ENCODE measurements at places on chromosomes 13 and 19.

- no peak for DNase-seq
Observed at GRCh38 chr13:55887561-55887960, 1253.2 kb upstream of the PRR20A start.

DNA sequence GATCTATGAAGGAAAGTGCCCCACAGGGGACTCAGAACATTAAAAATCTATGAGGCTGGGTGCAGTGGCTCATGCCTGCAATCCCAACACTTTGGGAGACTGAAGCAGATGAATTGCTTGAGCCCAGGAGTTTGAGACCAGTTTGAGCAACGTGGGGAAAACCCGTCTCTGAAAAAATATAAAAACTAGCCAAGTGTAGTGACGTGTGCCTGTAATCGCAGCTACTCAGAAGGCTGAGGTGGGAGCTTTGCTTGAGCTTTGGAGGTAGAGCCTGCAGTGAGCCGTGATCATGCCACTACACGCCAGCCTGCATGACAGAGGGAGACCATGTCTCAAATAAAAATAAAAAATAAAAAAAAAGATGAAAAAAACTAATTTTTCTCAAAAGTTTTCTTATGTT, 1070.6 kb downstream of the PCDH9 start:
- DNase-seq: no peak

DNA sequence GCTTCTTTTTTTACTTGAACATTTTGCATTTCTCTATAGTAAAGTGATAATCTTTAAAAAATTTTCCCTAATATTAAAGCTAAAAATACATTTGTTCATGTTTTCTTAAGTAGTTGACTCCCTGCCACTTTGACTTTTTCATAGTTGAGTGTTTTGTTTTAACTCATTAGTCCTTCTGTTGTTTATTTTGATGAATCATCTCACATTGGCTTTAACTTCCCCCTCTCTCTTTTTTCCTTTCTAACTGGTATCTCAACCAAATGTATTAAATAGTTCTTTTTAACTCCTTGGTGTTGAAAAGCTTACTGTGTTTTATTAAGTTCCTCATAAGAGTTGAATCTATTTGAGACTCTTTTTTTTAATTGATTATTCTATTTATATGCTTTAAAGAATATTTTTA, 2.8 kb downstream of the TNFSF13B start:
- DNase-seq: no peak

- no peak for DNase-seq
Observed at GRCh38 chr13:93201992-93202558, 24.5 kb upstream of the GPC6 start.

DNA sequence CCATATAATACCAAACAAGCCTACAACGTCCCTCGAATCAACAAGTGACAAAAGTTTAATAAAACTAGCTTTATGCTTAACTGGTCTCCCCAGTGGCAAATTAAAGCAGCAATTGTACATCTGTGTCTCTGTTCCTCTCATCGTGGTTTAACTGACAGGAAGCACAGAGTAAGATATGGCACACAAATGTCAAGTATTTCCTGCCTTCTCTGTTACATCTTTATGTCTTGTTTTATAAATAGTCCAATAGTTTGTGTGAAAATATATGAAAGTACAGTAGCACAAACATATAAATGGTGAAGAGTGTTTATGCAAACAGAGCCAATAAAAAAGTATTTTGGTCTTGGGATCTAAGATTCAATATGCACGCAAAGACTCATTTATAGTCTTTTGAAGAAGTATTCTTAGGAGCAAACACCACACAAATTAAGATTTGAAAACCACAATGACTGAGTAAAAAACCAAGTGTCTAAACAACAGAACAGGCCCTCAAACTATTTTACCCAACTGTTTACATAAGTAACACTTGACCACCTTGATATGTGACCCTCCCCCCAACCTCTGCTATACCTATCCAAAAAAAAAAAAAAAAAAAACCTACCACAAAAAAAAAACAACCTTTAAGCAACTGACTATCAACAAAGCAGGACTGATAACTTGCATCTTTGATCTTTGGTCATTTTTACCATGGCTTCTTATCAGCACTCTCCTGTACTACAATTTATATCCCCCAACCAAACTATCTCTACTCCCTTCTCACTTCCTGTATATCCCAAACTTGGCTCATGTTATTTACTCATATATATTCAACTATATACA, 14.0 kb downstream of the ELF1 start:
- no peak for DNase-seq

GRCh38 chr19:16175954-16176353, 2.6 kb upstream of the CIB3 start:
- no peak for DNase-seq

DNA sequence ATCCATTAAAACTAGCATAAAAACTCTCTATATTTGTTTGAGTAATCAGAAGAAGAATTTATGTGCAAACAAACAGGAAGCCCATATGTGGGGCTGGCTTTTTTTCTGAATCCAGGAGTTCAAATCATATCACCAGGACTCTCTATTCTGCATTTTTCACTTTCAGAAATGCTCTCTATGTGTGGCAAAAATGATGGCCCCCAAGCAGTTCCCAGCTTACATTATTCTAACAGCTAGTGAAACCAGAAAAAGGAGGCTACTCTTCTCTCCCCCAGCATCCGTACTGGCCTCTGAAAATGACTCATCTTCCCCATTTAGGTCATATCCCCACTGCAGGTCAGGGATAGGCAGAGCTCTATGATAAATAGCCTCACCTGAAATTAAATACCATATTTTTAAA, 20.4 kb downstream of the RBM26 start:
- peak; percentile 54 for DNase-seq

GRCh38 chr19:30646806-30647205, 274.6 kb downstream of the ZNF536 start:
- no peak for DNase-seq

Measured in stimulated activated naive CD8-positive, alpha-beta T cell treated with anti-CD3 and anti-CD28 coated beads, Interleukin-15, amount 100 ng/mL, for 72 hours (primary cell).